ENCODE measurements at places on chromosomes 1 and 21.

- no peak for DNase-seq
These were observed 103.7 kb upstream of the SOD1 start for GRCh38 chr21:31555741-31556191.

- DNase-seq, result no peak
These were observed 332.9 kb downstream of the SRGAP2C start for GRCh38 chr1:121517586-121518230.

GRCh38 chr1:36051821-36052220, 32.1 kb upstream of the TEKT2 start:
- no peak for DNase-seq

DNA sequence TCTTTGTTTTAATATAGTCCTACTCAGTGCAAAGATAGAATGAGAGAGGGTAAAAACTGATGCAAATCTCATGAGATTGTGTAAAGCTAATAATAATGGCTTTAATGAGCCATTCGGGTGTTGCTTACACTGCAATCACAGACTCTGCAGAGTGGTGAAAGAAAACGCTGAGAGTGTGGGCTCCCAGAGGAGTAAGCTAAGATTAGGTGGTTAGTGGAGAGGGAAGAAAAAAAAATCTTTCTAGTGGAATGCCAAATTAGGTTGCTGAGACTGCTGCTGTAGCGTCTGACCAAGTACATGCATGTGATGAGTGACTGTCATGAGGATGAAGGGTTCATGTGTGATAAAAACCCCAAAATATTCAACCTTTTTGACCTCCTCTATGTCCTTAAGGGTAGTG, 645.9 kb upstream of the ADGRL4 start:
- no peak for DNase-seq

DNA sequence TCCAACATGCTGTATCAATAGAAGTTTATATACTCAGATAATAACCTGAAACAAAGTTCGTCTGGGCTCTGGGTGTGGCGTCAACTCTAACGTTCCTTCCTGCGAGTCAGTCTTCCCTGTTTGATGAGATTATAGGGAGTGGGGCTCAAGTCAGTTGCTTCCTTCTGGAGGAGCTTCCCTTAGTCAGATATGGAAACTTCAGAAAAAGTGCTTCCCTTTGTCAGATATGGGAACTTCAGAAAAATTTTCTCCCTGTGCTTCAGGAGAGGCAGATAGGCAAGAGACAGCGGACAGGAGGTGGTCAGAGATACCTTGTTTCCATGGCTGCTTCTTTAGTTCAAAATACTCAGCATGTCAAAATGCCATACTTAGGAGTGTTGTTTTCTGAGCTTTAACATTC, 51.1 kb upstream of the PRDX6 start:
- no peak for DNase-seq

GRCh38 chr1:62311473-62311943, 7.7 kb downstream of the KANK4 start:
- no peak for DNase-seq

DNA sequence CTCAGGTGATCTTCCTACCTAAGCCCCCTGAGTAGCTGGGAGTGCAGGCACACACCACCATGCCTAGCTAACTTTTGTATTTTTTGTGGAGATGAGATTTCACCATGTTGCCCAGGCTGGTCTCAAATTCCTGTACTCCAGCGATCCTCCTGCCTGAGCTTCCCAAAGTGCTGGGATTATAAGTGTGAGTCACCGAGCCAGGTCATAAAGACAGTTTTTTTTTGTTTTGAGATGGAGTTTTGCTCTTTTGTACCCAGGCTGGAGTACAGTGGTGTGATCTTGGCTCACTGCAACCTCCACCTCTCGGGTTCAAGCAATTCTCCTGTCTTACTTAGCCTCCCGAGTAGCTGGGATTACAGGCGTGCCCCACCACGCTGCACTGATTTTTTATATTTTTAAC, 42.1 kb downstream of the KIF1B start:
- DNase-seq, result no peak
